Activated T-helper 17 cell treated with anti-CD3 and anti-CD28 coated beads, Interleukin-2, amount 50 U/mL, for 72 hours (primary cell): ENCODE measurements at places on chromosomes 11 and 22. TPM values are rescaled to one million over a fixed set of nuclear protein-coding genes. Genes with fewer than 3 reads are reported as not detected.

DNA sequence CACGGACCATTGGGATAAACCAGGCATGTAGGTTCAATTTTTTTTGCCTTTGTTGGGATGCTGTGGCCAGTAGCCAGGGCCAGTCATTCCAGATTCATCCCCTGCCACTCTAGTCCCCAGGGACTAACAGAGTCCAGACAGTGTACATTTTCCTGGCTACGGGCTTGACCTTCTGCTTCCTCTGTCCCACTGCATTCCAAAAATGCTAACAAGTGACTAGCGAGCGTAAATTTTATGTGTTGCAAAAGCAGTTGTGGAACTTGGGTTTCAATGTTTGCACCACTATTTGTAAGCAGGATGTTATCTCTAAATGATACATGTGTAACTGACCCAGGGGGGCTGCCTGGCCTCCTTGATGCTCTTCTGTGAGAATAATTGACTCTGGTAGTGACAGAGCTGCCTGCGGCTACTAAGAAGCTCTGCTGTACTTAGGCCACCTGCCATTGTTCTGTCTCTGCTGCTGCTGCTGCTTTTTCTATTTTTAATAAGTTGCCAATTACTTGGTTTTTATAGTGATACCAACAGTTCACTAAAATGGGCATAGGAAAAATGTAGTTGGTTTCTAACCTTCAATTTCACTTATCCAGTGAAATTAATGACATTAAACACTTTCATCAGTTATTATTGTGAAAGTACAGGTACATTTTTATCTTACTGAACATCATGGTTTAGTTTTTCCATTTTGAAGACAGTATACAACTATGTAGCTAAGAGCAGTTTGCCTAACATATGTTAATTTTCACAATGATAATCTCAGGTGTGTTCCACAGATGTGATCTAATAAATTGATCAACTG is 26.8 kb downstream of the TNRC6B start:
- ATAC-seq: no peak

DNA sequence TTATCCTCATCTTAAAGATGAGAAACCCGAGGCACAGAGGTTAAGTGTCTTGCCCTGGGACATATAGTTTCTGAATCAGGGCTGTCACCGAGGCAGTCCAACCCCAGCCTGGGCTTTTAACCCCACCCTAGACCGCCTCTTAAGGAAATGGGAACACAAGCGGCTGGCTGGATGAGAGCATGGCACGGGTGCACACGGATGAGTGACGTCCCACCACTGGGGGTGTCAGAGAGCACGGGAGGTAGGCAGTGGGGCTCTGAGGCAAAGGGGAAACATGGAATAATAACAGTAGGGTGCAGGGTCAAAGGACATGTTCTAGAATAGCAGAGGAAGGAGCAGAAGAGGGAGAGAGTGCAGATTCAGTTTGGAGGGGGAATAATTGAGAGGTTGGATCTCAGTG is 22.3 kb downstream of the PPFIBP2 start:
- no peak for ATAC-seq

- no peak for ATAC-seq
Measured at GRCh38 chr11:77075425-77075905, 8.7 kb downstream of the CAPN5 start.

Gene MS4A12
- not detected for total RNA-seq

Gene CDK2AP2
- 65.0 TPM for total RNA-seq

GRCh38 chr11:35682230-35683173 is 19.9 kb downstream of the TRIM44 start:
- ATAC-seq: no peak

GRCh38 chr11:130327716-130328115 is 13.0 kb upstream of the ZBTB44 start:
- ATAC-seq: no peak

Gene LARGE2
- total RNA-seq: 1.8 TPM

GRCh38 chr11:70111269-70112016 is 33.3 kb downstream of the ANO1 start:
- ATAC-seq: no peak

- no peak for ATAC-seq
Measured at GRCh38 chr22:45212992-45213751, 27.5 kb downstream of the KIAA0930 start.

DNA sequence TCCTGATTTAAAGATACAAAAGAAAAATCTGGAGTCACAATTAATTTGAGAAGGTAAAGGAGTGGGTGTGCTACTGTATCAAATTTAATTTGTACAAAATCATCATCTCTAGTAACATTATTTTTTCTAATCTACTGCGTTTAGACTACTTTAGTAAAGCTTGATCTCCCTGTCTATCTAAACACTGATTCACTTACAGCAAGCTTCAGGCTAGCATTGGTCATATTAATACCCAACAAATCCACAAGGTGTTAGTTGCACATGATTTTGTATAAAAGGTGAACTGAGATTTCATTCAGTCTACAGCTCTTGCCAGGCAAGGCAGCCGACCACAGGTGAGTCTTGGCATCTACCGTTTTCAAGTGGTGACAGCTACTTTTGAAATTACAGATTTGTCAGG is at the start of gene FSHB:
Gene FSHB (plus strand): TSS at position 301 of the 400 bp plus-strand sequence. CDS start 889 bp downstream, outside the sequence.
- ATAC-seq: no peak
